ENCODE measurements at places on chromosomes 7 and 10.

DNA sequence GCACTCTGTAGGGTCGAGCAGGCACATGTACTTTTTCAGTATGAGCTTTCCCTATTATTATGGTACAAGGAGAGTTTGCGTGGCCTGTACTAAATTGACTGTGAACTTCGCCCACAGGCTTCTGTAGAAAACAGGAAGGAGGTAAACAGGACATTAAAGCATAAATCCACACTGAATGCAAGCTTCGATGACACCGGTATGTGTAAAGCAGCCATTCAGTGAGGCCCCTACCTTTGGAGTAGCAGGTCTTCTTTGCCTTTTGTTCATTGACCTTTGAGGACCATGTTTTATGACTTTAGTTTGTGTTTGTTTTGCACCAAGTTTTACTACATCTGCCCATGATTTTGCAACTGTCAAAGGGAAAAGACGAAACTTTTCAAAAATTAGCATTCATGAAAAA lies 14.5 kb downstream of the MKI67 start:
- no peak for DNase-seq

- DNase-seq = no peak
Observed at GRCh38 chr7:36098096-36098495, 55.0 kb upstream of the EEPD1 start.

DNA sequence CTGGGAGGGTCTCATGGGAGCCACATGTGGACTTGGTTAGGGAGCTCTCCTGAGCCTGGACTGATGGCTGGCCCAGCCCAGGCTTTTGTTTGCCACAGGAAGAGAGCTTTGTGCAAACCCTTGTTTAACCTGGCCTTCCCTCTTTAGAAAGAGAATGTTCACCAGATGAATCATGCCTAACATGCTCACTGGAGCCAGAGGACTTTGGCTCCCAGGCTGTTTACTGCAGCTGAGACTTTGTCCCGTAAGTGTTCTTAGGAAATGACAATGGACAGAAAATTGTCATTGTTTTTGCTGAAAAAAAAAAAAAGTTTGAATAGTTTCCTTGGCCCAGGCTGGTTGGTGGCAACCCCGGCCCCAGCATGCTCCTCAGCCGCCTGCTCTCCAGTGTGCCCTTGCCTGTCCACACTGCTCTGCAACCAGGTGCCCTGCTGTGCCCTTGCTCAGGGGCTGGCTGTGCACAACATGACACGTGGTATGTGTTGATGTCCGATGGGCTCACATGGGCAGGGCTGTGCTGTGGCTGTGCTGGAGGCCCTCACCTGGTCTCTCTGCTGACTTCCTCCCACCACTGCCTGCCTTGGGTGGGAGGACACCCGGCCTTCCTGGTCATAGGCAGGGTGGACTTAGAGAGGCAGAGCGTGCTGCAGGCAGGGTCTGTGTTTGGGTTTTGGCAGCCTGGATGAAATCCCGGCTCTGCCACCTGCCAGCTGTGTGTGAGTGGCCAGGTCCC lies 215.3 kb upstream of the ZNF32 start:
- no peak for DNase-seq

GRCh38 chr10:25867321-25867720 lies 66.7 kb upstream of the MYO3A start:
- no peak for DNase-seq

- DNase-seq = no peak
Observed at GRCh38 chr7:128859232-128860157, 3.2 kb upstream of the ATP6V1F start.

DNA sequence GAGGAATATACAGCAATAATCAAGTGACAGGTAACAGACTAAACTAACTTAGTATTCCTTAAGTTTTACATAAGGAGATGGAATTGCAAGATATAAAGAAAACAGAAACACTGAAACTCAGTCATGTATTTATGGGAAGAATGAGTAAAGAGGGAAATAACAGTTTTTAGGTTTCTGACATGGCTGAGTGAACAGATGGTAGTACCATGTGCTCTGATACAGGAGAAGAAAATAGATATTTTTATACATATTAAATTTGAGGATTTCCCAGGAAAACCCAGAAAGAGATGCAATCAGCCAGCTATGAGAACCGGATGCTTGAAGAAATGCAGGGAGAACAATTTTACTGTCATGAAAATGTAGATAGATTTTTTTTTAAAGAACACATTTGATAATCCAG lies 669.5 kb upstream of the GRM3 start:
- no peak for DNase-seq

DNA sequence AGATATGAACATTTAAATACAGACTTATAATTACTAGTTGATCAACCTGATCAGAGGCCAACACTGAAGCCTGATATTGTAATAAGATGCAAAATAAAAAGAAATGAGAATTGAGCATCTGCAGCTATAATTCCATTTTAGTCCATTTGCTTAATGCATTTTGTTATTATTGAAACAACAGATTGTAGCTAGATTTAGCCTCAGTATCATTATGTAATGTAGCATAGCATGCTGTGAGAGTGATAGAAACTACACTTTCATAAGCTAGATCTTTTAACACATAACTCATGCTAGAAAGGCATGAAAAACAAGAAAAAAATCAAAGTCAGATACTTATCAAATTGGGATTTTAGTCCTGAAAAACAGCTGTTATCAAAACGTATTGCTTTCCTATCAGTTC lies 292.7 kb upstream of the ADARB2 start:
- DNase-seq = no peak

GRCh38 chr7:139574618-139575337 lies 51.3 kb downstream of the CLEC2L start:
- no peak for DNase-seq

- no peak for DNase-seq
Observed at GRCh38 chr10:38157270-38157685, 63.1 kb downstream of the ZNF37A start.

GRCh38 chr10:22265839-22266537 lies 48.2 kb upstream of the EBLN1 start:
- DNase-seq = no peak

GRCh38 chr10:93309062-93309461 lies 173.1 kb downstream of the MYOF start:
- no peak for DNase-seq

GRCh38 chr7:75850235-75850634 lies 28.6 kb upstream of the RHBDD2 start:
- no peak for DNase-seq

Data from stimulated activated CD4-positive, alpha-beta T cell treated with anti-CD3 and anti-CD28 coated beads, Interleukin-4, amount 100 ng/mL, for 1 hour (primary cell).